ENCODE measurements at places on chromosomes 2 and 18.

- no peak for DNase-seq
Measured at GRCh38 chr18:58080451-58080850, 36.4 kb downstream of the NEDD4L start.

- DNase-seq, result no peak
Measured at GRCh38 chr2:233003658-233004555, 9.1 kb downstream of the NGEF start.

GRCh38 chr2:159585622-159586021 lies 30.7 kb downstream of the BAZ2B start:
- no peak for DNase-seq

DNA sequence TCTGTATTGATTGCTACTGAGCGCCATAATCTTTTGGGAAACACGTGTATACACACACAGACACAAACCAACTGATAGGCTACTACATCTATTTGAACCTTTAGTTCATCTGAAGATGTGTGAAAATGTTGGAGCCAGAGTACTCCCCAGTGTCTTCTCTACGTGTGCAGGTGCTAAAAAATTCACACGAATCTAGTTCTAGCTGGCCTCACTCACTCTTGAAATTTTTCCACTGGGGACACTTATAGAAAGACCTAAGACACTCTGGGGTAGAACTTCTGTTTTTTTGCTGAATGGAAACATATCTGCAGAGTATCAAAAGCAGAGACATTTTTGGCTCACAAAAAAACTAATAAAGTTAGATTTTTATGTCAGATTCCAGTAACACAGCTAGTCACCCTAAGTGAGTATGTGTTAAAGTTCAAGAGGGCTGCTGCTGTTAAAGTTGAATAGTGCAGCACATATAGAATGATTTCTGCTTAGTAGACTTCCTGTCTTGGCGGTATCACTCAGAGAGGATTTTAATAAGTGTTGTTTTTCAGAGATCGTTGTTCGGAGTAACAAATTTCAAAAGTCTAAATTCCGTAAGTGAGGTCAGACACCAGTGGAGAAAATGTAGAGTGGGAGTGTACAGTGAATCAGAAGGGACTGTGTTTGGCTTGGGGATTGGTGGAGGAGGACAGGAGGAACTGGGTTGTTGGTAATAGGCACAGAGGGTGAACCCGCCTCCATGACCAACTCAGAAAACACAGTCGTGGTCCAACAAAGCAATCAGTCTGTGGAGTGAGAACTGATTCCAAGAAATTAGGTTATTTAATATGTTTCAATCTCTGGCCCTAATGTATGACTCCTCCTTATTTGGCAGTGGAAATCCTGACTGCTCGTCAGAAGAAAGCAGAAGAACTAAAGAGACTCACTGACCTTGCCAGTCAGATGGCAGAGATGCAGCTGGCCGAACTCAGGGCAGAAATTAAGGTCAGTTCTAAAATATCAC lies 43.1 kb downstream of the KCTD18 start:
- no peak for DNase-seq

DNA sequence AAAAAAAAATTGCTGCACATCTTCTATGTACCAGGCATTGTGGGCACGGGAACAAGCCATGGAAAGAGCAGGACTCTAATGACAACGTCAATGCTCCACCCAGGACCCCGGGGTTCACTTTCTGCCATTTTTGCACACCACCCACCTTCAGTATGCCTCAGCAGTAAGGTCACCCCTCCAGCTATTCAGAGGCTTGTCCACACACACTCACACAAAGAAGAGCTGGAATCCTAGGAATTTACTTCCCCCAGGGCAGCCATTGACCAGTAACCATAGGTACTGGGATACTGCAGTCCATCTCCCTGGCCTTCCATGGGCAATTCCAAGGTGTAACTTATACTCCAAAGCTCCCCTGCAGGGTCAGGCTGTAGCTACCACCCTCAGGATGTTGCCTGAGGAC lies 170.8 kb downstream of the SUCLG1 start:
- DNase-seq, result no peak

GRCh38 chr2:182715121-182715891 lies 751 bp upstream of the DNAJC10 start:
- DNase-seq, result no peak

DNA sequence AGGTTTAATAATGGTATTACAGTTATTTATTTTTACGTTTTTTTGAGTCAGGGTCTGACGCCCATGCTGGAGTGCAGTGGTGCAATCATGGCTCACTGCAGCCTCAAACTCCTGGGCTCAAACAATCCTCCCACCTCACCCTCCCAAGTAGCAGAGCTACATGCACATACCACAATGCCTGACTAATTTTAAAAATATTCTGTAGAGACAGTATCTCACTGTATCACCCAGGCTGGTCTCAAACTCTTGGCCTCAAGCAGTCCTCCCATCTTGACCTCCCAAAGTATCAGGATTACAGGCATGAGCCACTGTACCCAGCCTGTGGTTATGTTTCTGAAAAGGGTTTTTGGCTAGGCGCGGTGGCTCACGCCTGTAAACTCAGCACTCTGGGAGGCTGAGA lies 120.8 kb downstream of the ESCO1 start:
- DNase-seq, result no peak

DNA sequence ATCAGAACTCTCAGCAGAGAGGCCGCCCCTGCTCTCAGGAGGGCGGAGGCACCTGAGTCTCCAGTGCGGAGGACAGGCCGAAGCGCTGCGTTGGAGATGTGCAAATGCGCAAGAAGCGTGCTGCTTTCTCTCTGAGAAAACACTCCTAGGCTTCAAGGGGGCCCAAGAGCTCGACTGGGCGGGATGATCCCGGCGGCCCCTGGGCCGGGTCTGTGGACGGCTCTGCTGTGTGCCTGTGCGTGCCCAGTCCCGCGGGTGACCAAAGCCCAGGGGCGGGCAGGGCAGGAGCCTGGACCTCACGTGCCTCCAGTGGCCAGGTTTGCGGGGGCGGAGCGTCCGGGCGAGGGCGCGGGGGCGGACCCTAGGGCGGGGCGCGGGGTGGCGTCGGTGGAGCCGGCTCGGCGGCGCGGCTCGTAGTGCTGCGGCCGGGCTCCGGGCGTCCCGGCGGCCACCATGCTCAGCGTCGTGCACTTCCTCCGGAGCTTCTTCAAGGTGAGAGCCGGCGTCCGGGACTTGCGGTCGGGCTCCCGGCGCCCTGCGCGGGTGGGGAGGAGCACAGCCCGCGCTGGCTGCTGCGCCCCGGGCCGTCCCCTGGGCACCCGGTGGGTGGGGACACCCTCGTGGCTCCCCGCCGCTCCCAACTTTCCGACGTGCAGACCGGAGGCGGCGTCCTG lies at the start of gene ARHGEF4:
Gene ARHGEF4 (plus strand): TSS at position 414 of the 674 bp plus-strand sequence. CDS start 40 bp downstream, at position 454.
- peak; percentile 36 for DNase-seq

- no peak for DNase-seq
Measured at GRCh38 chr18:34789768-34790344, 79.8 kb downstream of the DTNA start.

DNA sequence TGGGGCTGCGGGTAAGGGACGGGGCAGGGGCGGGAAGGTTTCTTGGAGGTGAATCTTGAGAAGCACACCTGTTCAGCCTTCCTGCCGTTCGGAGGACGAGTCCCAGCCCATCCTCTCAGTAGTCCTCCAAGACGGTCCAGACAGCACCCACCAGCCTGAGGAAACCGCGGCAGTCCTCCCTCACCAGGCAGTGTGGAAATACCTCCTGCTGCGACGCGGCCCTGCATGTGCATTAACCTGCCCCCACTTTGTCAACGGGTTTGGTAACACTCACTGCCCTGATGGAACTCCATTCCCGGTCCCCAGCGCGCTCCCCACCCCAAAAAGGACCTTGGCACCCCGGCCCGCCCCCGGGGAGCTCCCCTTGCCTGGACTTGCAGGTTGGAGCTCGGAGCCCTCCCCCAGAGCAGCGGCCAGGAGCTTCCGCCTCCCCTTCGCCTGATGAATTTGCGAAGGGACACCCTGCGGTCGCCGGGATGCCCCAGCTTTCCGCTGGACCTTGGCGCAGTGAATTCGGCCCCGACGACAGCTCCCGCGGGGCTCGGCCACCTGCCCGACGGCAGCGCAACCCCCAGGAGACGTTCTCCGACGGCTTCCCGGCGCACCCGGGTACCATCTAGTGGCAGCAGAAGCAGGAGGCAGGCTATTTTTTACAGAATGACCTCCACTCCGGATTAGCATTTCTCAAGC lies 31.5 kb downstream of the ACVR1C start:
- DNase-seq, result no peak

DNA sequence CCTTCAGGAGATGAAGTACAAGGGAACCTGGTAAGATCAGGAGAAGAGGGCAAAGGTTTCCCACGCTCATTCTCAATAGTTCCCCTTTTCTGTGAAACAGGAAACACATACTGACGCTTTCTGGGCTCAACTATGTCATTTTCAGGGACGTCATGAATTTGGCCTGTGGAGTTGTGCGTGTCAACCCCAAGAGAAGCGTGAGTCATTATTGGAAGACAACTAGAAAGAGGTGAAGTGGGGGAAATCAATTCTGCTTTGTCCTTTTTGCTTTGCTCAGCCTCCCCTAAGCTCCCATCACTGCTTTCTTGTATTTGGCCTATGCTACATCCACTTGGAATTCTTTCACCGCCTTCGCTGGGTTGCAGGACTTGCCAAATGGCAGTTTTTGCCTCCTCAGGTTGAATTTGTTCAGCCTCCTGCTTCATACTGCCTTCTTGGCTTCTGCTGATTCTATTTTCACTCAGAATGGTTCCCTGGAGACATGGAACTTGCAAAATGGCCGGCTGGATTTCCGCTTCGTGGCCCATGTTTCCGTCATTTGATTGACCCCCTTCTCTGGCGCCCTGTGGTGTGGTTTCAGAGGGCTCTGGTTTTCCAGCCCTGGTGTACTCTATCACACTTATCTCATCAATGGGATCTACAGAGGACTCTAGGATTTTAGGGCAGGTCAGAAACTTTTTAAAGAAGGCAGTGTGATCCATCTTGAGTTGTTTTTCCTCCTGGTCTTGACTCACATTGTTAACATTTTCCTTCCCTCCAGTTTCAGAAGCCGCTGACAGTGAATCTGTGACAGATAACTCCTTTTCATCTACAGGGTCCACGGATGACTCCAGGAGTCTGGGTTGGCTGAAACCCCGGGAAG lies 93.3 kb downstream of the ALPK2 start:
- DNase-seq, result no peak

GRCh38 chr18:79062806-79063205 lies 6.4 kb upstream of the ATP9B start:
- no peak for DNase-seq

GRCh38 chr2:11343368-11343649 lies 1.1 kb downstream of the ROCK2 start:
- DNase-seq, result no peak

GRCh38 chr2:128374711-128375413 lies 56.2 kb upstream of the HS6ST1 start:
- no peak for DNase-seq

- DNase-seq, result no peak
Measured at GRCh38 chr18:78293940-78294541, 685.6 kb upstream of the SALL3 start.

- no peak for DNase-seq
Measured at GRCh38 chr2:226660526-226660925, 139.1 kb downstream of the IRS1 start.

DNA sequence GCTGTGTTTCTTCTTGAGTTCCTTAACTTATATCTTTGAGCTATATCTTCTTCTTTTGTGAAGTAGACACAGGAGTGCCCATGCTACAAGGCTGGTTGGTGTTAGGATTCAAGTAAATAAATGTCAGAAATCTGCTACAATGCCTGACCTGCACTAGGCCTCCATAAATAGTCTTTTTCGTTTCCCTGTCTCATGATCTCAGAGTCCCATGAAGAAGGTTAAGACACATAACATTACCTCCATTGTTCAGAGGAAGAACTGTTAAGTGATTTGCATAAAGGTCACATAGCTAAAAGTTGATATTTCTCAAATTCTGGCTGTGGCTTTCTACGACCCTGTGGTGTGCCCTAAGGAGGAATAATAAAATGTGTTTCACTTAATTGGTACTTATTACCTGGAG lies 228.4 kb downstream of the KCNS3 start:
- no peak for DNase-seq

DNA sequence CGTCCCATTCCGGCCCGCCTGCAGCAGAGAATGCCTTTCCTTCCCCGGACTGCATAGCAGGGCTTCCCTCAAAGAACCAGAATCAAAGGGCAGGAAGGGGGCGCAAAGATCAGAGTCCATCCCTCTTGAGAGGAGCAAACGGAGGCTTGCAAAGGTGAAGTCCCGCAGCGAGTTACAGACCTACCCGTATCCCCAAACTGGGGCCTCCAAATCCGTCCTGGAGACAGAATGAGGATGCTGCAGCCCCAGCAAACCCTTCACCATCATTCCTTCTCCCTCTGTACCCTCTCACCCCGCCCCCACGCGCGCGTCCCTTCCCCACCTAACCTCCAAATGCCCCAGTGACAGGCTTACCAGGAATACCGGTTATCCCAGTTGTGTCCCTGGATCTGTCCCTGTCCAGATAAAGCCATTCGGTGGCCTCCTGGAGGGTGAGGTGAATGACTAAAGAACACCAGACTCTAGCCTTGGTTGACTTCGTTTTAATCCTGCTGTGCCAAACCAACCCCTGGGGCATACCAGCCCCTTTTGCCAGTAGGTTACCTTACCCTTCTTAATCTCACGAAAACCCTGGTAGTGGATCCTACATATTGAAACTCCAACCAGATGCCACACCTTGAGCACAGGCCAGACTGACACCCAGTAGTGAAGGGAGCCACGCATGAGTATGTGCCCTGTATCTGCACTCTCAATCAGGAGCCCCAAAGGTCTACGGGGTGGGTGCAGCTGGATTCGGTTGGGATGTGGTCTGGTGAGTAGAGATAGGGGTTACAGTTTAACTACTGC lies 961 bp upstream of the SLC40A1 start:
- no peak for DNase-seq

DNA sequence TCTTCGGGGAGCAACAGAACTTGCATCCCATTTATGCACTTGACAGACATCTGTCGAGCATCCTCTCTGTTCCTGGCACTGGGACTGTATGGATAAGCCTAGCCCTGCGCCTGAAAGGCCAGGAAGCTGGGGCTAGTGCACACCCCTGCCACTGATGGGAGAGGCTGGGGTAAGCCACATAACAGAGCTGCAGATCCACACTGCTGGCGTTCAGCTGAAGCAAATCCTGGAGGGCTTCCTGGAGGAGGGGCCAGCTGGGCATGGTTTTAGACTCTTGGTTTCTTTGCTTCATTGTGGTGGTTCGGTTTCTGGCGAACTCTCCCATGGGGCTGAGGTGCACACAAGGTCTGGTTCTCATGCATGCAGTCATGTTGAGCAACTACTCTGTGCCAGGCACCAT lies 45.5 kb upstream of the FOSL2 start:
- no peak for DNase-seq

DNA sequence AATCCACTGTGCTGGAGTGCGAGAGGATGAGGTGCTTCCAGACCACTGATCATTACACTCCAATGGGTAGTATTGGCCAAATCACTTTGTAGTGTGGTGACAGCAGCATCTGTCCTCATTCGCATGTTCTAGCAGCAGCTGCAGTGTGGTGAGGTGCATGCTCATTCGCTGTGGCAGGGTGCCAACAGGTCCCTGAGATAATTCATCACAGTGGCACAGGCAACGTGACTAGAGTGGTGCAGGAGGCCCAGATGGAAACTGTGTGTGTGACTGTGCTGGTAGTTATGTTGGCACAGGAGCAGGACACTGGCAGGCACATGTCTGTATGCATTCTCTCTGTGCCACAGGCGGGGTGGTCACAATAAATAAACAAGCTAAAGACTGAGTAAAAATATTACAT lies 329.5 kb upstream of the SYT4 start:
- no peak for DNase-seq

- no peak for DNase-seq
Measured at GRCh38 chr18:76380791-76381405, 114.1 kb downstream of the ZNF516 start.

GRCh38 chr2:112010751-112011150 lies 44.3 kb upstream of the TMEM87B start:
- no peak for DNase-seq
